NCI-H524 (cell line): ENCODE measurements at places on chromosomes 13 and 19.

DNA sequence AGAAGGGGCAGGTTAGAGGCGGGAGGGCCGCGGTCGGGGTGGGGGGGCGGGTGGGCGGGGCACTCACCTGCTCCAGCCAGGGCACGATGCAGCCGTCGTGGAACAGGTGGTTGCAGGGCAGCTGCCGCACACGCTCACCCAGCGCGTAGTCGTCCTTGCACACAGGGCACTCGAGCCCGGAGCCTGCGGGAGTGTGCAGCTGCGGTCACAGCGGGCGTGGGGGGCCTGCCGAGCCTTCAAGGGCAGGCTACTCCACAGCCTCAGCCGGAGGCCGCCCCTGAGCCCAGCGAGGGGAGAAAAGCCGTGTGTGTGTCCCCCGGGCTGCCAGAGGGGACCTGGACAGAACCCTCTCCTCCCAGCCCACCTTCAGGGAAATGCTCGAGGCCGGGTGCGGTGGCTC lies 8.6 kb downstream of the FGF22 start:
- no peak for DNase-seq

DNA sequence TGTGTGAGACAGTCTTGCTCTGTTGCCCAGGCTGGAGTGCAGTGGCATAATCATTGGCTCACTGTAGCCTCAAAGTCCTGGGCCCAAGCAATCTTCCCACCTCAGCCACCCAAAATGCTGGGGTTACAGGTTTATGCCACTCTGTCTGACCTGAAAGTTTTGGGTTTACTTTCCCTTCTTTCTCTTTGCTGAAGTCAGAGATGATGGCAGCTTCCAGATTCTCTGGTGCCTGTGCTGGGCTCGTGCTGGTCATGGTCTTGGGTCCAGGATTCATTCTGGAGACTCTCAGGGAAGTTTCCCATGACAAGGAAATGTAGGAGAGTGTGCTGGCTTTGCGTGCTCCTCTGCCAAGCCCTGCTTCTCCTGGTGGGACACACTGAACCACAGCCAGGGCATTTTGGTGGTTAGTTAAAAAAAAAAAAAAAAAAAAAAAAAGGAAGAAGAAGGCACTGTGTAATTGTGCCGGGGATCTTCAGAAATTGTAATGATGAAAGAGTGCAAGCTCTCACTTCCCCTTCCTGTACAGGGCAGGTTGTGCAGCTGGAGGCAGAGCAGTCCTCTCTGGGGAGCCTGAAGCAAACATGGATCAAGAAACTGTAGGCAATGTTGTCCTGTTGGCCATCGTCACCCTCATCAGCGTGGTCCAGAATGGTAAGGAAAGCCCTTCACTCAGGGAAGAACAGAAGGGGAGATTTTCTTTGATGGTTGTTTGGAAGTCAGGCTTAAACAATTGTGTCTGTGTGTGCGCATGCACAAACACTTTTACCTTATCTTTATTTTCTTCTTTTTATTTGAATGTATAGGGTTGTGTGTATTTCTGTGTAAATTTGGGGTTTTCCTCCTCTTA lies at the start of gene ALOX5AP:
Gene ALOX5AP (plus strand): TSS at position 519 of the 847 bp plus-strand sequence. CDS start 63 bp downstream, at position 582.
- DNase-seq, result no peak

DNA sequence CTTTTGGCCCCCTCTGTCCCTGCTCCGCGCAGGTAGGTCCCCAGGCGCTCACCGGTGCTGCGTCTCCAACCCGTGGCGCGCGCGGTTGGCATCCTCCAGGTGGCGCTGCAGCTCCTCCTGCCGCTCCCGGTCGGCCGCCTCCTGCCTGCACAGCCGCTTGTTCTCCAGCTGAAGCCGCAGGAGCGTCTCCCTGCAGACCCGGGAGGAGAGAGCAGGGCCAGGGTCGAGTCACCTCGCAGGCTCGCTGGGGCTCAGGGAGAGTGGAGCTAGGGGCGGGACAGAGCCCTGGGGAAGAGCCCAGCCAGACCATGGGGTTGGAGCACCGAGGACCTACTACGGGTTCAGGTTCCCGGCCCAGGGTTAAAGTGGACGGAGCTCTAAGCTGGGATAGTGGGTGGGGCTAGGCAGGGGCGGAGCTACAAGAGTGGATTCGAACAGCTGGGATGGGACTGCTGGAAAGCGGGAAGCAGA lies 9.3 kb downstream of the HOOK2 start:
- DNase-seq, result no peak

DNA sequence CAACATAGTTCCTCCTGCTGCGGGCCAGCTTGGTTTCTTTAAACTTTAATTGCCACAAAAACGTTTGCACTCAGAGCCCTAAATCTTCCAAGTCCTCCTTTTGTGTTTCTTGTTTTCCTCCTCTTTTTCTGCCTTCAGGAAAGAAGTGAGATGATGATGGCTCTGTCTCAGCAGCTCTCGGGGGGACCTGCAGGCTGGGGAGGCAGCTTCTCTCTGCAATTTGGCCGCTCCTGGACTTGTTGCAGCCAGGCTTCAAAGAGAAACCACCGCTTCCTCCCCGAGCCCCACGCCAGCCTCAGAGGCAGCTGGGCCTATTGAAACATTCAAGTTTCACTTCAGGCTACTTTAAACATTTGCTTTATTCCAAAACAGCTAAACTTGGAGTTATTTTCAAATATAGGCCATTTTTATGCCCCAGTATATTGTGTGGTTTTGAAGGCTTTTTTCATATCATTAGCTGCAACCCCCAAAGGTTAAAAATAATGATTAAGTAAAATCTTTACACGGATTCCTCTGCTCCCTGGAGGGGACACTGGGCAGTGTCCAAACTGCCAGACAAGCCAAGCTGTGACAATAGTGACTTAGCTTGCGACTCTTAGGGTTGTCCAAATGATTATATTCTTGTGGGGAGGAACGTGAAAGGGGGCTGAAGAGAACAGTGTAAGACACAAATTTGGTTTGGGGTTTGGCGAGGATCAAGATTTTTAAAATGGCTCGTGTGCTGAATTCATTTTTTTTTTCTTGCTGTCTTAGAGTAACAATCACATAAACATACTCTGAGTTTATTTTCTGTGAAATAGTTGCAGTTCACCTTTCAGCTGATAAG lies 330.8 kb downstream of the DLEU7 start:
- no peak for DNase-seq

DNA sequence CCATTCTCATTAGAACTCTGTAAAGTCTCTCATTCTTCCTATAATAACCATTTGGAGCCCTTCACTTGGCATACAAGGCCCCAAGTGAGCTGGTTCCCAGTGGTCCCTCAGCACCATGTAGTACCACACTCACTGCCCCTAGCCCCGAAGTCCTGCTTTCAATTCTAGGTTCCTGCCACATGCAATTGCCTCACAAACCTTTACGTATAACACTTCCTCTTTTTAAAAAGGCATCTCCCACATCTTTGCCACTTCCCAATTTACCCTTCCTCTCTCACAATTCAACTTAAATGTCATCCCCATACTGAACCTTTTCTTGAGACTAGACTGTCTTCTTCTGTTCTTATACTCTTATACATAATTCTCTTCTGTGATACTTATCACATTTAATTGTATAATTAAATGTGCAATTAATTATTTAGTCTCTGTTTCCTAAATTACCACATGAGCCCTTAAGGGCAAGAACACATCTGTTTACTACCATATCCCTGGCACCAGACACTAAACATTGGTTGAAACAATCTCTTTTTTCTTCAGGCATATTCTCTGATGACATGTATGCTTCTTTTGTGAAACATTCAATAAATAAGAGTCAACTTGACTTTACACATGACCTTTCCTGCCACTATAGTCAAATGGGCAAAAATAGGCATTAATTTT lies 304.0 kb downstream of the SPRY2 start:
- DNase-seq, result no peak

- DNase-seq, result no peak
Measured at GRCh38 chr13:41756198-41756880, 204.6 kb downstream of the VWA8 start.

DNA sequence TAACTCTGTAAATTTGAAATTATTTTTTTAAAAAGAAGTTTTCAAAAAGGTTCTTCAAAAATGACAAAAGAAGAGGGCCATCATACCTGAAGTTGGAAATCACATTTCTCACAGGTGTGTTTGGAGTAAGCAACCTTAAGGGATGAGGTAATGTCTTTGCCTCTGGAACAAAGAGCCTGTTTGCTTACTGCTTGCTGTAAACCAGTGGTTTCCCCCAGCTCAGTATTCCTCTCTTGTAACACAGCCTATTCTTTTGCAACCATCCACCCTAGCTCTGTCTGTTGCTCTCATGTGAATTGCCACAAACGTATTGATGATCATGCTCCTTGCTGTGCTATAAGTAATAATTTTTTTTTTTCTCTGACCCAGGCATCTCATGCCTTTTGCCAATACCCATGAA lies 38.1 kb downstream of the UCHL3 start:
- no peak for DNase-seq

- peak; percentile 78 for DNase-seq
Measured at GRCh38 chr13:113002206-113002912, 33.3 kb downstream of the MCF2L start.

DNA sequence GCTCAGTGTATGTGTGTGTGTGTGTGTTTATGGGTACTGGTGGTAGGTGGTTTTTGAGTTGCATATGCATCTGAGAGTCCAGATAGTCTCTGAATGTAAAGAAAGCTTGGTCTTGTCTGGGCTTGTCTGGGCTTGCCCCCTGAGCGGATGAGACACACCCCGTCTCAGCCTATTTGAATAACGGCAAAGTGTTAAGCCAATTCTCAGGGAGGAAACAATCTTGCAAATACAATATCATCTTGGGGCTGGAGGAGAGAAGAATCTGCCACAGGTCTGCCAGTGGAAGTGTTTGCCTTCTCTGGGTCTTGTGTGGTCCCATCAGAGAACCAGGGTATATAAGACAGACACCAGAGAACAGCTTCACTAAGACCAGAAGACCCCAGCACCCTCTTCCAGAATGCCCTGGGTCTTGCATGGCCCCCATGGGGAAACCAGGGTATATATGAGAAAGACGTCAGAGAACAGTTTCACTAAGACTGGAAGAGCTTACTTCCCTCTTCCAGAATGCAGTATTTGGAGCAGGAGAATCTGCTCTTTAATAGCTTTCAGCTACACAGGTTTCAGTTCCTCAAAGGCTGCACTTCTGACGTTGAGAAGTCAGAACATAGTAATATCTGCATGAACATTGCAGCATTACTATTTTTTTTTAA lies 13.3 kb downstream of the CD70 start:
- no peak for DNase-seq

GRCh38 chr13:58666331-58666730 lies 1034.8 kb downstream of the PCDH17 start:
- DNase-seq, result no peak

DNA sequence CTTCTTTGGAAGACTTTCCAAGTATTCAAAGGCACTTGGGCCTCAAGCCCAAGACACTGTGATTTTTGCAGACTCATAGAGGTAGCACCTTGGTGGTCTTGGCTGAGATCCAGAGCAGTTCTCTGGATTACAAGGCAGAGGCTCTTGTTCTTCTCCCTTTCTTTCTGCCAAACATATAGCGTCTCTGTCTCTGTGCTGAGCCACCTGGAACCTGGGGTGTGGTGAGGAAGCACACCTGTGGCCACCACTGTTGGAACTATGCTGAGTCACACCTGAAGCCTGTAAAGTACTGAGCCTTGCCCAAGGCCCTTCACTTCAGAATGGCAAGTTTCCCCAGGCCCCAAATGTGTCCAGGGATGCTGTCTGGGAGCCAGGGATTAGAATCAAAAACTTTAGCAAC lies 127.5 kb downstream of the FREM2 start:
- no peak for DNase-seq

DNA sequence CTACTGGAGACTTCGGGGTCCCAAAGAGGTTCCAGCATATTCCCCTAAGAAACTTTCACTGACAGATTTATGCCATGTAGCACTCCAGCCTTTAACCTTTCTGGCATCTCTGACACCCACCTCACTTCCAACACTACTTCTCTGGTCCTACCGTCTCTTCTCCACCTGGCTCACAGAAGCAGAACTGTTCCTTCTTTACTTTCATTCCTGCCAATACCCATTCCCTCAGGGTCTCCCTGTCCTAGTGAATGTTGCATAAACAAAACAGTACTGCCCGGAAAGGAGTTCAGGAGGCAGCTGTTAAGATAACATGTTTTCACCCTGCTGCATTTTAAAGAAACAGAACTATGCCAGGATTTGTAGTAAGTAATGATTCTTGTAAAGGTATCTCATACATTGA lies 136.0 kb upstream of the MIR17HG start:
- DNase-seq, result no peak

- DNase-seq, result no peak
Measured at GRCh38 chr13:67538906-67539305, 308.8 kb upstream of the PCDH9 start.

DNA sequence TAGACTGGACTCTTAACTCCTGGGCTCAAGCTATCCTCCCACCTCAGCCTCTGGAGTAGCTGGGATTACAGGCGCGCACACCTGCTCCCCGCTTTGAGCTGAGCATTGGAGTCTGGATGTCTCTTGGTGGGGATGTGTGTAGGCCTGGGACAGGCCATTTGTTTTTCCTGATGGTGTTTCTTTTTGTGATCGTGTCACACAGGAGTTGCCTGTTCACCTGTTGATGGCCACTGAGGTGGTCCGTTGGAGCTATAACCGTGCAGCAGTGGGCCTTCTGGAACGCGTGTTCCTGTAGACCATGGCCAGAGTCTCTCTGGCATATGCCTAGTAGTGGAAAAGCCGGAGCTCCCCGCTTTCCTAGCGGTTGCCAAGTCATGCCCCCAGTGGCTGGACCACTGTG lies 3.5 kb downstream of the PAK4 start:
- peak; percentile 19 for DNase-seq

- DNase-seq, result peak; percentile 75
Measured at GRCh38 chr13:26949701-26950502, 189.3 kb upstream of the GPR12 start.

GRCh38 chr19:17332677-17333581 lies 1.7 kb downstream of the ANO8 start:
- DNase-seq, result peak; percentile 32

DNA sequence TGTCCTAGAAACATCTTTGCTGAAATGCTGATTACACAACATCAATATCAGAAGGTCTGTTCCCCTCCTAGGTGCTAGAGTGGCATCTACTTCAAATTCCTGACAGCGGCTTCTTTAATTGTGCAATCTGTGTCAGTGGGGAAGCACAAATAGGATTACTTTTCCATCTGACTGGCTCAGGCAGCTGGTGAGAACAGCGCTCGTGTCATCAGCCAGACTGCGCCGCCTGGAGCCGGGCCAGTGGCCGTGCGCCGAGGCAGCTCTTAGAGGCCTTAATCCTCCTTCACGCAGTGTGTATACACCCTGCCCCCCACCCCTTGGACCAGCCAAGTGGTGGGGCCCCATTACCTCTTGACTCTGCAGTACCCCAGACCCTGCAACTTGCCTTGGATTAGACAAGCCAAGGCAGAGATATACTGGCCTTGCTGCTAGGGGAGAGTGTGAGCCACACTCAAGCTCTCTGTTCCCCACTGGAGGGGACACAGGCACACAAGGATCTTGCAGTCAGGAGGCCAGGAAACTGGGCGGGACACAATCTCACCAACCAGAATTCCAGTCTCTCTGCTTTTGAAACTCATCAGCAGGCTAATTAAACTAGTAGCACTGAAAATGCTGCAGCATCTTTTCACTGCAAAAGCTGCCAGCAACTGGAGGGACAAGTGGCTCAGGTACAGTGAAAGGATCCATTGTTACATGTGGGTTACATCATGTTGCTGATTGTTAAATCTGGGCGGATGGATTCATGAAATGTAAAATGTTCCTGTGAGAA lies 48.9 kb upstream of the EPHX3 start:
- peak; percentile 99 for DNase-seq

GRCh38 chr19:47186446-47187334 lies 44.3 kb downstream of the BBC3 start:
- DNase-seq, result no peak
